ENCODE measurements at places on chromosomes 3 and 15.

DNA sequence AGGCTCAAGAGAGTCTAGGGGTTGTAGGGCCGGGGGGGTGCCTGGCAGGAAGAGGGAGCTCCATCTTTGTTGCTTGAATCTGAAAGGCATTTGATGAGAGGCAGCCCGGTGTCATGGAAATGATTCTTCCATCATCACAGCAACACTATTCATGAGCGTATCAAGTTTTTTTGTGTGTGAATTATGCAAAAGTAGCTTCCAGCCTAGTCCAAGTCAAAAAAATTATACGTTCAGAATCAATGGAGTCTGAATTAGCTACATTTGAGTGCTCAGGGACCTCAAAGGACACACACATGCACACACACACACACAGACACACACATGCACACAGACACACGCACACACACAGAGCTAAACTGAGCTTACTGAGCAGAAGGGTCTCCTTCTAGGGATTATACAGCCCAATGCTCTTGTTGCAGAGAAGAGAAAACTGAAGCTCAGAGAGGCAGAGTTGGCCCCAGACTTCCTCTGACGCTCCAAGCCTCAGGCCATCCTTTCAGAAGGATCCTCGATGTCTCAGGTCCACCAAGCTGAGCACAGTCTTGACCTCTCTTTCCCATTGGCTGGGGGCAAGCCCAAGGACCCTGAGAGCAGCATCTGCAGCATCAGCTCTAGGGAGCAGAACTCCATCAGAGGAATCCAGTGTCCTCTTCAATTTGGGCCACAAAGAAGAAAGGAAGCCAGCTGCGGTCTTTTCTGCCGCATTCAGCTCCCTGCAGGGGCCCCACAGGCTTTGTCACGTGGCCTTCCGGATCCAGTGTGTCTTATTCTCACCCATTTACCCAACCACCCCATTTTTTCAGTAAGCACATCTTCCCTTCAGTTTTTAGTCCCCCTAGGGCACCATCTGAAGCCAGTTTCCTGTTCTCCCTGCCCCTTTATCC lies 228.0 kb downstream of the UACA start:
- DNase-seq, result peak; percentile 42

GRCh38 chr3:18194431-18194830 lies 230.7 kb downstream of the SATB1 start:
- no peak for DNase-seq

- no peak for DNase-seq
These were observed 108.3 kb downstream of the SV2B start for GRCh38 chr15:91208371-91208770.

DNA sequence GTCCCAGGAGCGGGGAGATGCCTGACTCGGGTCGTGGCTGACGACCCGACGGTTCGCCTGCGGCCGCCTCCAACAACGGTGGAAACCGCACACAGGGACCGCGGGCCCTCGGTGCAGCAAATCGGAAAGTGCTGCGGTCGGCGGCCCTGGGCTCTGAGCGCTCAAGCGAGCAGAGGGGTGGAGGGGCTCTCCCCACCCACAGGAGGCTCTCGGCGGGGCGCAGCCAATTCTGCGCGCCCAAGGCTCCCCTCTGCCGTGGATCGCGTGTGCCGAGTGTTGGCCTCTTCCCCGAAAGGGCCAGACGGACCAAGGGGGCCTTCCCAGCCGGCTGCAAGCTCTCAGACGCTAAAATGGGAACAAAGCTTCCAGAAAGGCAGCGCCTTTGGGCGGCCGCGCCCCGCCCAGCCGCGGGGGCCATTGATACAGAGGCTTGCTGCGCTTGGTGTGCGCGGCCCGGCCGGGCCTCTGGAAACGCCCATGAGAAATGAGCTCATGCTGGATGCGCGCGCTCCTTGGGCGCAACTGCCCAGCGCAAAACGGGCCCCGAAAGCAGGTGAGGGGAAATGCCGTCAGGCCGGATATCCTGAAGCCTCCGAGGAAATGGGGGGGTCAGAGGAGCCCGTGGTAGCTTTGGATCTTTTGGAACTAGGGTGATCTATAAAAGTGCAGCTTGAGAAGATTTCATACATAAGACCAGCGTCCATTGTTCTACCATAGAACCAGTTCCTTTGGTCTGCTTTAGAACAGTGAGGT lies 1.2 kb upstream of the GSK3B start:
- DNase-seq, result peak; percentile 92

DNA sequence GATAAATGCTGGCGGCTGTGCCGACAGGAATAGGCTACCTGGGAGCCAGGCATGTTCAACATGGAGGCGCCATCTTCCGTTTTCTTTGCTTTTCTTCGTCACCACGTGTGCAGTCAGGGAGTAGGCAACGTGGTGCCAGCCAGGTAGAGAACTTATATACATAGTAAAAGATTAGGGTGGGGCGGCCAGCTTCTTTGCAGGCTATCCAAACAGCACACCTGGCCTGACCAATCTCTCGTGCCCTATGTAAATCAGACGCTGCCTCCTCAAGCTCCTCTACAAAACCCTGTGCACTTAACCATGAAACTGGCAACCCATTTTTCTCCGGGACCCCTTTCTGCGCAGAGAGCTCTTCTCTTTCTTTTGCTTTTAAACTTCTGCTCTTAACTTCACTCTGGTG lies 28.6 kb upstream of the OR5K4 start:
- DNase-seq, result no peak

DNA sequence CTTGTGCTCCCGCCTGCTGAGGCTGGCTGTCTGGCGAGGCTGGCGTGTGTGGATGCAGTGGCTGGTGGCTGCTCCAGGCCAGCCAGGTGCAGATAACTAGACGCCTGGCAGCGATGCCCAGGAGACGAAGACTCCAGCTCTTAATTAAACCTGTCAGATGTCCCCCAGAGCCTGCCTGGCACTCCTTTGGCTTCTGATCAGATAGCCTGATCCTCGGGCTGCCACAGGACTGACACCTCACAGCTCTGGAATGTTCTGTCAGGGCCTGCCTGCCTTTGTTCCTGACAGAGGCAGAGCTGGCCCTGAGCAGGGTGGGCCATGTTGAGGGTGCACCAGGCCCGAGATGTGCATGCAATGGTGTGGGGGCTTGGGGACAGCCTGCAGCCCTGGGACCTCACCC lies 36.5 kb downstream of the PLXNA1 start:
- no peak for DNase-seq

GRCh38 chr3:183330881-183331280 lies 77.8 kb downstream of the B3GNT5 start:
- DNase-seq, result no peak

GRCh38 chr3:44321335-44321734 lies 17.2 kb upstream of the TCAIM start:
- no peak for DNase-seq

DNA sequence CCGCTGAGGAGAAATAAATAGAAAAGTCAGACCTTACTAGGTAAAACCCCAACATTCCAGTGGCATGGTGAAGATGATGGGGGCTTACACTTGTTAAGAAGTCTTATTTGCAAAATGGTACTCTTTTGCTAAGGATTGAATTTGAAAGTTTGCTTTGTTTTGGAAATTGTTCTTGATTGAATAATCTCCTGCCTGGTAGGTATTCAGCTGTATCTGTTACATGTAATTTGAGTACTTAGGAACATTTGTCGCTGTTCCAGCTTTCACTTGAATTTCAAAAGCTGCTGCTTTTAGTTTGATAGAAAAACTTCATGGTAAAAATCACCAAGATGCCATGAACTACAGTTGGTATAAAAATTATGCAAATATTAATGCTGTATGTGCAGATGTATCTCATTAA lies 44.6 kb downstream of the TFG start:
- no peak for DNase-seq

DNA sequence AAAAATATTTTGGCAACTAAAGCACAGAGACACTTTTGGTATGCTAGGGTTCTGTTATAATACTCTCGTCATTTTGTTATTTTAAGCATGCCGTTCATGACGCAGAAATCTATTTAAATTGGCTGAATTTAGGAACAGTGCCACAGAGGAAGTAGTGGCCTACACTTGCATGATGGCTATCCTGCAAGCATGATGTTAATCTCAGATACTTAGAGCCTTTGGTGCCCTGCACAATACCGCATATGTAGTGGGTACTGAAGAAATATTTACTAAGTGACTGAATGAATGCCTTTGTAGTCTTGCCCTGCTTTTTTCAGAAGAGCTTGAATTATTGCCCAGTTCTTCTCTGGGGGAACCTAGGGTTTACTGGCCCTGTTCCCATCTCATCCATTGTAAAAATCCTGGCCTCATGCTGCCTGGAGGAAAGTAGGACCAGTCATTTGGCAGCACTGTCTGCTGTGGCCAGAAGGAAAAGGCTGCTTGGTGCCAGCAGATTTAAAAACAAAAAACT lies 79.0 kb downstream of the SERPINI1 start:
- DNase-seq, result no peak

DNA sequence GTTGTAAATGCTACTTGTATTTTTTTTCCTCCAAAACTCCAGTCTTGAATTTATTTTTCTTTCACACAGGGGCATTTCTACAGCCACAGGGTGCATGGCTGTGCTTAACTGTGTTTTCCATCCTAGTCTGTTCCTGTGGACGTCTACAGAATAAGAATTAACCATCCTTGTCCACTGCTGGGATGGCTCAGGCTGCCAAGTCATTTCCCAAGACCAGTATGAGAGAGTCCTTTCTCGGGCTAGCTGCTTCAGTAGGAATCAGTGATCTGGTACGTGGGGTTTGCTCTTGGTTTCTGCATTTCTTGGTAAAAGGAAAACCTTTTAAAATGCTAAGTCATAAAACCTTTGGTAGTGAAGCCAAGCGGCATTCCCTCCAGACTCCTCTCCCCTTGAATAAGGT lies 29.8 kb downstream of the CHDH start:
- no peak for DNase-seq

Data from RWPE2 (cell line).